ENCODE measurements at places on chromosomes 6 and 20.

DNA sequence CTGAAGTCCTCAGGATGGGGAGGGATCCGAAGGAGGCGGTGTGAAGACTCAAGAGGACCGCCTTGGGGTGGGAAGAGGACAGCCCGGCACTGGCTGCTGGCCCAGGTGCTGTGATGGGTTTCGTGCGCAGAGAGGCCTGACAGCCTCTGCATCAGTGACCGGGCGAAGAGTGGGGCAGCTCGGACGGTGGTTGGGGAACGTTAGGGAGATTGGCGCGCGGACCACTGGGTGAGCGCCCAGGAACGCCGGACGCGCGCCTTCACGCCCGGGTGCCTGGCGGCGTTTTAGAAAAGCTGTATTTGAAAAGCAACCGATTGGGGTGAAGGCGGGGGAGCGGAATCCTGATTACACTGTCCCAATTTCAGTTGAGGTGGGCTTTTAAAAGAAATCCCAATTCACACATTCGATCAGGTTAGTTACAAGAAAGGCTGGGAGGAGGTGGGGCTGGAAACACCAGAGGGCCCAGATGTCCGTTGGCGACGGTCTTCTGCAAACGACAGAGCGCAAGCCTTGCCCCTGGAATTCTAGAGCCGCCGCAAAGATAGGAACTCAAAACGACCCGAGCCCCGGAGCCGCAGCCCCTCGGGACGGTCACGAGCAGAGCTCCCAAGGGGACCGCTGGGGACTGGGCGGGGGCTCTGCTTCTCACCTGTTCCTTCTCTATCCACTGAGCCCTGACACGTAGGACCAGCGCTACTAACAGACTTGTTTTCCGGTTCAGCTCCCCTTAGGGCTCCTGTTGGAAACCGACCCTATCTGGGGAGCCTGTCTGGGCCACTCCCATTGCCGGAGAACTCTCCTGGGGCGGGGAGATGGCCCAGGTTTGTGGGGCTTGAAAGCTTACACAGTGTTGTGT, 8.5 kb upstream of the TRIM40 start:
- H3K27ac ChIP-seq: no peak overlapping the region
- H3K36me3 ChIP-seq: no peaks in the 10 kb centered on the region
- H3K4me3 ChIP-seq: peak overlapping the region; percentile 20
- peaks cover 26% of the 10 kb centered on the region for H3K4me1 ChIP-seq
- DNase-seq: no peak

GRCh38 chr20:52683761-52684160, 288.4 kb upstream of the TSHZ2 start:
- no peak for DNase-seq
- H3K27me3 ChIP-seq: no peaks in the 10 kb centered on the region
- no peak overlapping the region for H3K4me3 ChIP-seq
- H3K4me1 ChIP-seq: no peaks in the 10 kb centered on the region
- no peaks in the 10 kb centered on the region for H3K36me3 ChIP-seq
- no peak overlapping the region for H3K27ac ChIP-seq

DNA sequence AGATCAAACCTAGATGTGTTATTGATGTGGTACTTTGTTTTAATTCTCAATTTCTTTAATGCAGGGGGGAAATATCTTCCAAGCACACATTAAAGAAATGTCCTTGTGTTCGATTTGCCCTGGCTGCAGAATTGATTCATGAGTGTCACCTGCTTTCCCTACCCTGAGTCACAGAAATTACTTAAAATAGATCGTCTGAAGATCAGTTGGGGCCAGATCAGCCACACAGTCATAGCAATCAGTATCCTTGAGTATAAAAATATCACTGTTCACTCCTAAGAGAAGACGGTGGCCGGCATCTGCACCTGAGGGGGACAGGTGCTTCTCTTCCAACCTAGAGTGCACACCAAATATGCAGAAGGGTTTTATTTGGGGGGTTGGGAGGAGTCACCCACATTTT, 115.2 kb upstream of the RIN2 start:
- no peaks in the 10 kb centered on the region for H3K36me3 ChIP-seq
- no peaks in the 10 kb centered on the region for H3K4me1 ChIP-seq
- no peak overlapping the region for H3K4me3 ChIP-seq
- no peaks in the 10 kb centered on the region for H3K27me3 ChIP-seq

- DNase-seq: no peak
- H3K4me3 ChIP-seq: no peak overlapping the region
- no peaks in the 10 kb centered on the region for H3K27me3 ChIP-seq
- no peaks in the 10 kb centered on the region for H3K36me3 ChIP-seq
- no peak overlapping the region for H3K27ac ChIP-seq
- H3K4me1 ChIP-seq: peaks cover 20% of the 10 kb centered on the region
Observed at GRCh38 chr6:20217891-20218290, 5.6 kb upstream of the MBOAT1 start.

DNA sequence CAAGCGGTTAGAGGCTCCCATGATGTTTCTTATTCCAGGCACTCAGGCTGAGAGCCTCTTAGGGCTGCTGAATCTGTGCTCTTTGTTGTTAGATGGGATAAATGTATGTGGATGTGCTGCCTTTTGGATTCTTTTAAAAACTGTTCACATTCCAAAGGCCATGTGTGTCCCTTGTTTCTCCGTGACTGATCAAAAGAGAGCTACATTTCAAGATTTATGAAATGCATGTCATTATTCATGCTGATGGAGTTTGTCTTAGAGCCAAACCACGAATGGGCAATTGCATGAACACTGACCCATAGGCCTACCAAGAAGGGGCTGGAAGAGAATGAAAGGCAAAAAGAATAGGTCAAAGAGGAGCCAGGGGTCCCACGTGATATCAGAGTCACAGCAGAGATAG, 104.9 kb upstream of the TSHZ2 start:
- H3K36me3 ChIP-seq: no peaks in the 10 kb centered on the region
- DNase-seq: no peak
- no peak overlapping the region for H3K27ac ChIP-seq
- H3K27me3 ChIP-seq: no peaks in the 10 kb centered on the region
- H3K4me1 ChIP-seq: no peaks in the 10 kb centered on the region

- peak; percentile 41 for DNase-seq
- H3K27ac ChIP-seq: no peak overlapping the region
- H3K27me3 ChIP-seq: no peaks in the 10 kb centered on the region
Observed at GRCh38 chr6:12968290-12968689, 251.7 kb downstream of the PHACTR1 start.

DNA sequence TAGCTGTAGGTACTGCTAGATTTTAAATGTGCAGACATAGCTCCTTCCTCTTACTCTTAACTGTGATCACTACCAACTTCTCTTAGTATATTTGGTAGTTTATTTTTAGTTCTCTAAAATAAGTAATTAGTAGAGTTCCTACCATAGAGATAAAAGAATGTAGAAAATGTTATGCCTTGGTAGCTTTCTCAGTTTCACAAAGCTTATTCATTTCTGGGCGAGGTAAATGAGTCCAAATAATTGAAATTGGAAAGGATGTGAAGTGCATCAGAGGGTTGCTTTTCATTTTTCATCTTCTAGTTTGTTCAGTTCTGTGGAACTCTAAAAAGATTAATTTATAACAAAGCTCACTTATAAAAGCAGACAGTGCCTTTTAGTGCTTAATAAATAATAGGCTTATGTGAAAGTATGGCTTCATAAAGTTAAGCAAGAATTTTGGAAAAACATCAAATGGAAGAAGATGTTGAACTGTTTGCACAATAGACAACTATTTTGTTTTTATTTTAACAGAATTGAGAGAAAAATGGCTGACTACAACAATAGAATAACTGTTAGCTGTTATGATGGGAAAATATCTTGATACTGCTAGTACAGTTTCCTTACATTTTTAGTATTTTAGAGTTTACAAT, 303.7 kb downstream of the UTRN start:
- H3K4me1 ChIP-seq: peaks cover 2% of the 10 kb centered on the region
- no peaks in the 10 kb centered on the region for H3K36me3 ChIP-seq
- H3K27me3 ChIP-seq: no peaks in the 10 kb centered on the region
- H3K27ac ChIP-seq: no peak overlapping the region

DNA sequence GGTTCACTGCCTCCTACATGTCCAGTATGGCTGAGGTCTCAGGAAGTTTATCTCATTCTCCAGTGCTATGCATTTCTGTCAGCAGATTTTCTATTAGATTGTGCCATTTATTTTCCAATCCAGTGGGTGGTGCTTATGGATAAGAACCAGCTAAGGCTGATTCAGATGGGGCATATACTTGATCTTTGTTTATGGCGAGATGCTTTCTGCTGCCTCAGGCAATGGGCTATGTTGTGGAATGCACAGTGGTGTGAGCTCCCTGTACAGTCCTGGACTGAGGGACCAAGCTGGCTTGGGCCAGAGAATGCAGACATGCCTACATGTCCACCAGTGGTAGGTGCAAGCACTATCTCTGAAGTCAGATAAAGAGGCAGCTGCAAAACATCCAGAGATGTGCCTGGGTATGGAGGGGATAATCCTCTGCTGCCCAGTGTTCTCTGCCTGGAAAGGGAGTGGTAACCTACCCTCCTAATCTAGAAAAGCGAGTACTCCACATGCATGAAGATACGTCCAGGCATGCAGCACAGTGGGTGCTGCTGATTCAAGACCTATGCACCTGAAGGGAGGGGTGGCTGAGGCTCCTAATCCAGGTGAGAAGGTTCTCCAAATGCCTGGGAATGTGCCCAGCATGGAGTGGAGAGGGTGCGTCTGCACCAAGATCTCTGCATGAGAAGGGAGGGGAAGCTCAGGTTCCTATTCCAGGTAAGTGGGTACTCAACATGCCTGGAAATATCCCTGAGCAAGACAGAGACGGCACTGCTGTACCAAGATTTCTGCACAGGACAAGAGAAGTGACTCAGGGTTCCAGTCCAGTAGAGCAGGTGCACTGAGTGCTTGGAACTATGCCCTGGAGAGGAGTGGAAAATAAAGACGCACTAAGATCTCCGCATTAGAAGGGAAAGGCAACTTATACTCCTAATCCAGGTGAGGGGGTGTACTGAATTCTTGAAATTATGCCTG, 9.4 kb downstream of the CST4 start:
- DNase-seq: no peak
- H3K27ac ChIP-seq: no peak overlapping the region
- H3K4me1 ChIP-seq: no peaks in the 10 kb centered on the region
- no peaks in the 10 kb centered on the region for H3K36me3 ChIP-seq
- no peaks in the 10 kb centered on the region for H3K27me3 ChIP-seq
- no peak overlapping the region for H3K4me3 ChIP-seq

DNA sequence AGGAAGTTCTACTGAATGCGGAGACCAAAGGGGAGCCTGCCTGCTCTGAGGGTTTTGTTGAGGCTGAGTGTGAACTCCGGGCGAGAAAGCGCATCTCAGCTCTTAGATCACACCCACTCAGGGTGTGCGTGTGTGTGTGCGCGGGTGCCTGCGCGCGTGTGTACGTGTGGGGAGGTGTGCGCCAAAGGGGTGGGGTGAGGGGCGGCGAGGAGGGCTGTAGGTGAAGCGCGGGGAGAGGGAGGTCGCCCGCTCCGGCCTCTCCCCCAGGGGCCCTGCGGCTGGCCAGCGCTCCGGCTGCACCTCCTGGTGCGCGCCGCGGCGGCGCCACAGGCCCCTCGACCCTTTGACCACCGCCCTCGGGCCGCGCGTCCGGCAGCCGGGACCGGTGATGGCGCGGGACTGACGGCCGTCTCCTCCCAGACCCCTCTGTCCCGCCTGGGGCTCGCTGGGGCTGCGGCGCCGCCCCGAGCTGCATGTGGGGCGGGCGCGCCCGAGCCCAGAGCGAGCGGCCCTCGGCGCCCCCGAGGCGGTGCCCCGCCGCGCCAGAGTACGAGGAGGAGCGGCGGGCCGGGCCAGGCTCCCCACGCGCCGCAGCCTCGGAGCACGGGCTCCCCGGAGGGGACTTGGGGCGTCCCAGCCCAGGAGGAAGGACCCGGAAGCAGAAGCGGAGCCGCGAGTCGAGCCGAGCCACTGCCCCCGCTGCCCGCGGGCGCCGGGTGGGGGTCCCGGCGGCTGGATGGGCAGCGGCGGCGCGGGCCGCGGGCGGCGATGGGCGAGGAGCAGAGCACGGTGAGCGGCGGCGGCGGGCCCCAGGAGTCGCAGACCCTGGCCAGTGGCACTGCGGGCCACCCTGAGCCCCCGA, at the start of gene RNF217:
TSS of gene RNF217 (plus strand) at position 661 of the 862 bp plus-strand sequence. CDS start at position 769, 108 bp downstream.
- H3K27me3 ChIP-seq: no peaks in the 10 kb centered on the region
- peak within 1 kb of the TSS; percentile 90 for H3K4me3 ChIP-seq
- H3K4me1 ChIP-seq: peaks cover 24% of the 10 kb centered on the region
- peak; percentile 63 for DNase-seq
- H3K36me3 ChIP-seq: no peaks in the 10 kb centered on the region
- H3K27ac ChIP-seq: peak within 1 kb of the TSS; percentile 95

DNA sequence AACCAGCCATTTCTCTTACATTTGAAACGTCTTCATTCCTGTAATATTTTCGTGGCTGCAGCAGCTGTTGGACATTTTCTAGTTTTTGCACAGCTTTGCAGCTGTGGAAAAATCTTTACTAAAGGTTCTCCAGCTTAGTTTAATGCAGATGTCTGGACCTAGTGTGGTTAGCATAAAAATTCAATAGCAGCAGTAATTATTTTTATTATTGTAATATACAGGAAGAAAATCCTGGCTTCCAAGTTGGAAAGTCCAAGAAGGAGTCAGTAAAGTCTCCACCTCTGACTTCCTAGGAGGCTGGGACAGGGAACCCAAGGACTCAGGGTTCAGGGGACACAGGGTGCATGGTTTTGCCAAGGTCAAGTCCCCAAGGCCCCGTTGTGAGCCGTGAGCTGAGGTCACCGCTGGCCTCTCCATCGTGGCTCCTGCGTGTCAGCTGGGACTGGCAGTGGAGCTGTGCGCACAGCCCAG, 230.6 kb downstream of the FNDC1 start:
- no peaks in the 10 kb centered on the region for H3K36me3 ChIP-seq
- H3K4me1 ChIP-seq: no peaks in the 10 kb centered on the region
- no peak for DNase-seq
- H3K27me3 ChIP-seq: no peaks in the 10 kb centered on the region

GRCh38 chr6:92541448-92542060, 877.8 kb downstream of the EPHA7 start:
- no peaks in the 10 kb centered on the region for H3K27me3 ChIP-seq
- H3K36me3 ChIP-seq: no peaks in the 10 kb centered on the region
- H3K4me3 ChIP-seq: no peak overlapping the region
- no peak for DNase-seq
- no peaks in the 10 kb centered on the region for H3K4me1 ChIP-seq

DNA sequence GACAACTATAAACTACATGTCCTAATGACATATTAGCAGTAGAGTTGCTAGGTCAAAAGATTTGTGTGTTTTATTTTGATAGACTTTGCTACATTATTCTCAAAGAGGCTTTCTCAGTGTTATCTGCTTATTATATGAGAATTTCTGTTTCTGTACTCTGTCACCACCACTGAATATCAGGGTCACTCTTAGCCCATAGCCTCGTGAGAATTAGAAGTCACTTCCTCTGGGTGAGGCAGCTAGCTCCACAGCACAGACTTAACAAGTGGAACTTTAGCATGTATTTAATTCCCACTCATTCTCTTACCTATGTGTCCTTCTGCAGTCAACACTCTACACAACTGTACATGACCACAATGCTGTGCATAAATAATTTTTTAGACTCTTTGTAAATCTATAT, 6.7 kb downstream of the PHACTR2 start:
- H3K27me3 ChIP-seq: no peaks in the 10 kb centered on the region
- no peak for DNase-seq
- no peak overlapping the region for H3K4me3 ChIP-seq
- H3K27ac ChIP-seq: no peak overlapping the region
- H3K4me1 ChIP-seq: peaks cover 18% of the 10 kb centered on the region

All from upper lobe of left lung (tissue), 6 donors.